Stimulated activated CD4-positive, alpha-beta T cell treated with anti-CD3 and anti-CD28 coated beads, Interleukin-4, amount 100 ng/mL, for 48 hours (primary cell): ENCODE measurements at places on chromosomes 12 and 14.
A peak's percentile ranks its signal among the peaks of the same experiment; 100 is the strongest.

- DNase-seq: no peak
Observed at GRCh38 chr12:121933522-121934308, 15.3 kb downstream of the CFAP251 start.

DNA sequence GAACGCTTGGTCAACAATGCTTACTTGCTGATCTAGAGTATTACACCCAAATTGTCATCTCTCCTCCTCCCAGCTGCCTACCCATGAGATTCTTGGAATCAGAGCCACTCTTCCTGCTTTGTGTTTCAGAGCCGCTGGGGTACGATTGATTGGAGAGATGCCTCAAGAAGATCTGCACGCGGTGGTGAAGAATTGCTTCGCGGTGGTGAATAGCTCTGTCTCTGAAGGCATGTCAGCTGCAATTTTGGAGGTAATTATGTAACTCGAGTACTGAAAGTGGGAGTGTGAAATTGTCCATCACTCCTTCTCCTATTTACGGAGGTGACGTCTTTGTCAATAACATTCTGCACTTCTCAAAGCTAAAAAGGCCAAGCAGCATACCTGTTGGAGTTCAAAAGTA, 93.9 kb downstream of the GLT1D1 start:
- DNase-seq: no peak

GRCh38 chr12:4224206-4224889, 49.2 kb upstream of the CCND2 start:
- no peak for DNase-seq

GRCh38 chr12:21751517-21751916, 23.0 kb downstream of the KCNJ8 start:
- no peak for DNase-seq

- no peak for DNase-seq
Observed at GRCh38 chr12:112179341-112179740, 54.0 kb downstream of the TRAFD1 start.

- peak; percentile 52 for DNase-seq
Observed at GRCh38 chr12:108611884-108612415, 14.1 kb upstream of the TMEM119 start.

- no peak for DNase-seq
Observed at GRCh38 chr12:6936636-6937480, 6.8 kb upstream of the RNU7-1 start.

- no peak for DNase-seq
Observed at GRCh38 chr12:122903693-122904034, 7.7 kb upstream of the VPS37B start.

GRCh38 chr12:41011939-41012338, 176.2 kb upstream of the PDZRN4 start:
- DNase-seq: no peak

GRCh38 chr14:36818246-36818645, 156.6 kb downstream of the PAX9 start:
- no peak for DNase-seq

DNA sequence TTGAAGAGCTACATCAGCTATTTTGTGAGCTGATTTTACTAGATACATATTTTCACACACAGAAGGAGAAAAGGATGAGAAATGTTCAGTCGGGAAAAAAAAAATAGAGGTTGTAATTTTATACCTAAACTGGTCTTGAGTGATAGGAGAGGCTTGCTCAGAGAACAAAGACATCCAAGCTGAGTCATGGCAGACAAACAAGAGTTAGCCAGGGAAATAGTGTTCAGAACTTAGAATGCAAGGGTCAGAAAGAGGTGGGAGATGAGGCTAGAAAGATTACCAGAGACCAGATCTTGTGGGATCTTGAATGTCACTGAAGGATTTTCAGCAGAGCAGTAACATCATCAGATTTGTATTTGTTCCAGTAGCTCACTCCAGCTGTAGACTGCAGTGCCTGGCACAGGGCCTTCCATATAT, 121.9 kb upstream of the ATF1 start:
- no peak for DNase-seq

DNA sequence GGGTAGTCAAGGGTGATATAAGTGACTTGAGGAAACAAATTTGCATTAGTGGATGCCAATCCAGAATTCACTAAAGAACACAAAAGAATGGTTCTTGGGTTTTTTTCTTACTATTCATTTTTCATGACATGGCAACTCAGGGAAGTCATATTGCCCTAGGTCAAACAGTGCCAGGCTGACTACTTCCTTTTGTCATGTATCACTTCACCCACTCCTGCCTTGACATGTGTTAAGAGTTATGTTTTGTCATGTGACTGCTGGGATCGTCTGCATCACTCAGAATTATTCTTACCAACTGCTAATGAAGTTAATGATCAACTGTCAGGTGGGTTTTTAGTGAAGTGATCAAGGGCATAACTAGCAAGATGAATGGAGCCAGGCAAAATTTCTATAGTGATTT, 74.2 kb downstream of the PRORP start:
- no peak for DNase-seq

DNA sequence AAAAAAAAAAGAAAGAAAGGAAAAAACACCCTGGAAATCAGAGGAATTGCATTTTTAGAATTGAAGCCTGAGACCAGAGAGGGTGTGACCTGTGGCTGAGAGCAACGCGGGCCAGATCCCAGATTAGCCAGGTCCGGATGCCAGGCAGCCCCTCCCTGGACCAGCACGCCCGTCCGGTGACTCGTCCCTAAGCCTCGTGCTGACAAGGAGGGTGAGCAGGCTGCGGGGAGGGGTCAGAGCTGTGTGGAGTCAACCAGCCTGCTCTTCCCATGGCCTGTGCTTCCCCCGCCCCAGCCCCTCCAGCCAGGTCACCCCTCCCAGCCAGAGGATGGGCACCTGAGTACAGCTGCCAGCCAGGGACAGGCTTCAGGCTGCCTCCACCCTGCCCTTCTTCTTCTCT, 4.2 kb upstream of the KLC1 start:
- DNase-seq: no peak

DNA sequence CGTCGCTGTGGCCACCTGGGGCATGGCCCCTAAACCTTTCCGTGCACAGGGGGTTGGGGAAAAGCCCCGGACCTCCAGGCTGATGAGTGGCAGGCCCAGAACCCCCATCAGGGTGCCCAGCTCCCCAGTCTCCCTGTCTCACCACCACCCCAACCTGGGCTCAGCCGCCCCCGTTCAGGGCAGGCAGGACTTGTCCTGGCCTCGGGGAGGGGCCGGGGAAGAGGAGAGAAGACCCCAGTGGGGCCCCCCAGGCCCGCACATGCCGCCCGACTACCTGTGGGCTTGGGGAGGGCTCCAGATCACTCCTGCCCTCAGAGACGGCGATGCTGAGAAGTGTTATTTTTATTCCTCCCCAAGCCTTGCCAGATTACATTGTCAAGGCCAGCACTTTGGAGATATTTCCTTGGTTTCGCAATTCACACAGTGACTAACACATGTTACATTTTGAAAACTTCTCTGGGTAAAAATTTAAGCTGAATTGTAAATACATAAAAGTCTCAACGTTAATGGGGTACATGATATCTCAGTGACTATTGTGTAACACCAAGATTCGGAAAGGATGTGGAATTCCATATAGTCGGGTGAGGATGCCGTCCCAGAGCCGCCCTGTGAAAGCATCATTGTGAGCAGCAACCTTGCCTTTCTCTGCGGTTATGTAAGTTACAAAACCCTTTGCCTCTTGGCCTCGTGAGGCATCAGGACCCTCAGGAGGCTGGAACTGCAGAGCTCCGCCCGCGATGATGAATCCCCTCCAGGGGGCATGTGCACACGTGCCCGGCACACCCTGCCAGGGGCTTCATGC, 85.6 kb upstream of the DIO3 start:
- no peak for DNase-seq

DNA sequence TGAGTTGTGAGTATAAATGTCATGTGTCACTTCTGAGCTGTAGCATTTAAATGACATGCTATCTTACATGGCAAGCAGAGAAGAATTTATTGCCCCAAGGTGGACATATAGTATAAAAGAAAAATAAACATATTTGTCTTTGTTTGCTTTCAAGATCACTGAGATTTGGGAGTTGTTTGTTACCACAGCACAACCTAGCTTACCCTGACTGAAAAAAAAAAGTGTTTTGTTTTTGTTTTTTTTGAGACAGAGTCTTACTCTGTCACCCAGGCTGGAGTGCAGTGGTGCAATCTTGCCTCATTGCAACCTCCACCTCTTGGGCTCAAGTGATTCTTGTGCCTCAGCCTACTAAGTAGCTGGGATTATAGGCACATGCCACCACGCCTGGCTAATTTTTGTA, 596.5 kb downstream of the MED13L start:
- DNase-seq: no peak

DNA sequence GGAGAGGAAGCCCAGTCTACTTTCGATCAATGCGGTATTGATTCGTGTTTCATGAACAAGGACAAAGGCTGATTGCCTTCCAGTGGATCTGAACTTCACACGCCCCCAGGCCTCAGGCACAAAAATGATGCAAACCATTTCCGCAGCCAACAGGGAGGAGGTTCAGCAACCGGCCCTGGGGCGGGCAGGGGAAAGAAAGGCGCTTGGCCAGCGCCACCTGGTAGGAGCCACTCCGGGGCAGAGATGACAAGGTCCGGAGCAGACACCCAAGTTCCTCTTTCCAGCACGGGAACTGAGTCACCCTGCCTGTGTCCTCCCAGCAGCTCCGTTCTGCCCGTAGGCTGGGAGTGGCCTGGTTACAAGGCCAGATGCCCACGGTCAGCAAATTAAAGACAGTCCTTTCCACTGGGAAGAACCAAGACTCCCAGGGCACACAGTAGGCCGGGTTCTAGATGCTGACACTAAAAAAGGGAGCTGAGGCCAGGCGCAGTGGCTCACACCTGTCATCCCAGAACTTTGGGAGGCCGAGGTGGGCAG, 136.3 kb downstream of the SCARB1 start:
- DNase-seq: no peak

DNA sequence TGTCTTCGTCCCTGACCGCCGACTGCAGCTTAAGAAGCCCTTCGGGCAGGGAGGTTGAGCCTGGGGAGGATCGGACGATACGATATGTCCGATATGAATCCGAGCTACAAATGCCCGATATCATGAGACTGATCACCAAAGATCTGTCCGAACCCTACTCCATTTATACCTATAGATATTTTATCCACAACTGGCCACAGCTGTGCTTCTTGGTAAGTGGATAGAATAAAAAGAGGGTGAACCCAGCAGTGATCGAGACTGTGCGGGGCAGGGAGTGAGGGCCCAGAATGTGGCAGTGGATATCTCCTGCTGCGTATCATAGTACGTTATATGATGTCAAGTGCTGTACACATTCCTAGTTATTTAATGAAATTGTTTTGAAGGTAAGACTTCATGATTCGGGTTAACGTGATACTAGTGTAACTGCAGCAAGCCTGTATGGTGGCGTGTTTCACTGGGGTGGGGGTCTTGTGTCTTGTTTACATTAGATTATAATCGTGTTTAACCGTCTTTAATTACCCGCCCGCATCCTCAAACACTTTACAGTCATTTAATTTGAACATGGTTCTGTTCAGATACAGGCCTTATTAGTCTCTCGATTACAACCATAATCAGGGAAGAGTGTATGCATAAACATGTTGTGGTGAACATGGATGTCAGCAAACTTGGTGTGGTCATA, 1.3 kb downstream of the NAA30 start:
- no peak for DNase-seq

GRCh38 chr12:19402743-19403431, 36.4 kb upstream of the AEBP2 start:
- no peak for DNase-seq

DNA sequence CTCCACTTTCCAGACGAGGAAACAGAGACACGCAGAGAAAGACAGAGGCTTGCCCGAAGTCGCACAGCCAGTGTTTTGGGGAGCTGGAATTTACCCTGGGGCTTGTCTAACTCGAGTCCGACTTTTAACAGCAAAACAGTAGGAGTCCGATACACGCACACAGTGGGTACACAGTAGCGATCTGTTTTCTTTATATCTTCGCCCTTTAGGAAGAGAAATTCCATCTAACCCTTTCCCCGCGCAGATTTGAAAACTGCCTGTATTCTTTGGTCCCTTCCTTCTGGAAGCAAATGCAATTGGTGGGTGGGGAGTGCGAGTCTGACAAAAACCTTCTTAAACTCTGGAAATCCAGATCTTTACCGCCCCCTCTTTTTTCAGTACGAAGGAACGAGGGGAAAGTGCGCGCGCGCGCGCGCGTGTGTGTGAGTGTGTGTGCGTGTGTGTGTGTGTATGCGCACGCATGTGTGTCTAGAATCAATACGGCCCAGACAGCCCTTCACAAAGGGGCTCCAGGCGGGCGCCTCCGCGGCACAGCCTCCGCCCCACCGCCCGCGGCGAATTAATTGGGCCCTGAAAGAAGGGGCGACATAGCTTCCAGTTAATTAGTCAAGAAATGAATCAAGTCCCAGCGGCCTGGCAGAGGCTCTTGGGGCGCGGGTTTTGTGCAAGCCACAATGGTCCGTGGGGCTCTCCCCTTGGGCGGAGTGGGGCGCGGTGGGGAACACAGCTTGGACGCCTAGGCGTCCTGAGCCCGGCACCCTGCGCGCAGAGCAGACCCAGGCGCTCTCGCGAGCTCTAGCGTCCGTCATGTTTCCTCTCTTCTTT, 14.0 kb upstream of the TBX3 start:
- DNase-seq: no peak

- DNase-seq: no peak
Observed at GRCh38 chr12:114904254-114905003, 220.5 kb upstream of the TBX3 start.

- DNase-seq: no peak
Observed at GRCh38 chr12:2884810-2885209, 5.9 kb upstream of the TULP3 start.

DNA sequence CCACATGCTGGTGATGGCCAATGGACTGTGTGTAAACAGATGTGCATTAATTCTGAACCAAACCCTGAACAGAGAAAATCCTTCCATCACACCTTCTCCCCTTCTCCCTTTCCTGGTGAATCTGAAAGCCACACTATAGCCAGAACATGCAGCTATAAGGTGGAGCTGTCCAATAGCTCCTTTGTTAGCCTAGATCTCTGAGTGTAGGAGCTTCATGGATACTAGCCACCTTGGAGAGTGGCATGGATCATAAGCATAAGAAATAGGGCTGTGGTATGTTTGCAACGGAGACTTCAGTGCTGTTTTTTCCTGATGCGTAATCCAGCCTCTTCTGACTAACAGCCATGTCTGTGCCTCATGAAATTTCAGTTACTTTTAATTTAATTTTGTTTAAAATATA, 364.5 kb downstream of the BTG1 start:
- no peak for DNase-seq

- no peak for DNase-seq
Observed at GRCh38 chr12:76035045-76035444, 3.5 kb upstream of the PHLDA1 start.

DNA sequence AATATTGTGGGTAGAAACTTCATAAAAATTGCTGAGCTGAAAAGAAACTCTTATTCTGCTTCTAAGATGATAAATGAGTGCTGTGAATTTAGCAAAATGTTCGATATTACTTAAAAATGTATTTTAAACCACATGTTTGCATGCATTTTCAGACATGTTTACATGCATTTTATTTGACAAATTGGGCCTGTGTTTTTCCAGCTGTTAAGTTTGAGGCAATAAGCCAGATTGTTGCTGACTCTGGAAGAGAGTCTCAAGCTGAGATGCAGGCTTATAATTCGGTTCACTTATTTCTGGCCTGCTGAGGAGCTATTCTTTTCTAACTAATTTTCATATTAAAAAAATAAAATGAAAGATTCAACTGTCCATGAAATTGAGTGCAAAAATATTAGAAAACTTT, 110.1 kb downstream of the SYNE2 start:
- DNase-seq: no peak
